ENCODE measurements at places on chromosomes 16 and 17. TPM values are rescaled to one million over a fixed set of nuclear protein-coding genes. Genes with fewer than 3 reads are reported as not detected.

- no peaks in the 10 kb centered on the region for H3K4me1 ChIP-seq
- no peaks in the 10 kb centered on the region for H3K27me3 ChIP-seq
- no peak for DNase-seq
- peaks cover 58% of the 10 kb centered on the region for H3K36me3 ChIP-seq
Observed at GRCh38 chr17:19327031-19327783, 35.3 kb downstream of the B9D1 start.

- H3K36me3 ChIP-seq = peaks cover 100% of the 10 kb centered on the region
- no peaks in the 10 kb centered on the region for H3K4me1 ChIP-seq
- H3K27me3 ChIP-seq = no peaks in the 10 kb centered on the region
- no peak overlapping the region for H3K27ac ChIP-seq
Observed at GRCh38 chr16:4442371-4442770, 16.7 kb downstream of the DNAJA3 start.

DNA sequence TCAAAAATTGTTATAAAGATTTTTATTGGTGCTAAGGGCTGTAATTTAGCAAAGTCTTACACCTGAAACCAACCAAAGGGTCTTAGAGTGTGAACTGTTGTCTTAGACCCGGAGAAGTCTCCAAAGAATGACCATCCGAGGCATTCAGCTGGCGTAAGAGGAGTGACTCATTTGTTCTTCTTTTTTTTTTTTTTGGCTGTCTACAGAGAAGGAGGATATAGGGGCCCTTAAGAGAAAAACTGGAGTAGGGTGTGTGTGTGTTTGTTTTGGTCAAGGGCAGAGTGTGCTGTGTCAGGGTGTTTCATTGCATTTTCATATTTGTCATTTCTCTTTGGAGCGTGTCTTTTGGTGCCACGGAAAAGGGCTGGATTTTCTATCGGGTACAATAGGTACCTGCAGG, 508.0 kb downstream of the WWOX start:
- H3K27me3 ChIP-seq = no peaks in the 10 kb centered on the region
- H3K4me3 ChIP-seq = no peak overlapping the region
- peaks cover 37% of the 10 kb centered on the region for H3K4me1 ChIP-seq

DNA sequence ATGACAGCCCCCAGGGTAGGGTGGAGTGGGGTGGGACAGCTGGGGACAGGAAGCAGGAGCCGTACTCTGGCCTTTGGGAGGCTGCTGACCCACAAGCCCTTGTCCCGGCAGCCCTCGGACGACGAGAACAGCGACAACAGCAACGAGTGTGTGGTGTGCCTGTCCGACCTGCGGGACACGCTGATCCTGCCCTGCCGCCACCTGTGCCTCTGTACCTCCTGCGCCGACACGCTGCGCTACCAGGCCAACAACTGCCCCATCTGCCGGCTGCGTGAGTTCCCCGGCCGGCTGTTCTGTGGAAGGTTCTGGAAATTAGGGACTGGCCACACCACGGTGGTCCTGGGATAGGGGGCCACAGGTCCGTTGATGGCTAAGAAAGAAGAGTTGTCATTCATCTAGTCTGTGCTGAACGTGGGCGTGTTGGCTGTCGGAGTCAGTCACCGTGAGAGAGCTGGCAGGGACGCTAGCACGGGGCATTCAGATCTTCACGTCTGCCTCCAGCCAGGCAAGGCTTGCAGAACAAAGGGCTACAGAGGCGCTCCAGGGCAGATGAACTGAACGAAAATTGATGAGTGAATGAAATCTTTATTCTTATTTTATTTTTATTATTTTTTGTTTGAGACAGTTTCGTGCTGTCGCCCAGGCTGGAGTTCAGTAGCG, 19.8 kb upstream of the NUDT16L1 start:
- H3K4me1 ChIP-seq = peaks cover 5% of the 10 kb centered on the region
- DNase-seq = no peak
- no peak overlapping the region for H3K4me3 ChIP-seq
- H3K36me3 ChIP-seq = peaks cover 97% of the 10 kb centered on the region

QRICH2 gene
- total RNA-seq = 1.7 TPM

CLCN7 gene
- total RNA-seq = 99.8 TPM

- H3K4me3 ChIP-seq = peak overlapping the region; percentile 30
- H3K4me1 ChIP-seq = peaks cover 14% of the 10 kb centered on the region
Observed at GRCh38 chr16:12089492-12090150, 113.1 kb downstream of the SNX29 start.

DNA sequence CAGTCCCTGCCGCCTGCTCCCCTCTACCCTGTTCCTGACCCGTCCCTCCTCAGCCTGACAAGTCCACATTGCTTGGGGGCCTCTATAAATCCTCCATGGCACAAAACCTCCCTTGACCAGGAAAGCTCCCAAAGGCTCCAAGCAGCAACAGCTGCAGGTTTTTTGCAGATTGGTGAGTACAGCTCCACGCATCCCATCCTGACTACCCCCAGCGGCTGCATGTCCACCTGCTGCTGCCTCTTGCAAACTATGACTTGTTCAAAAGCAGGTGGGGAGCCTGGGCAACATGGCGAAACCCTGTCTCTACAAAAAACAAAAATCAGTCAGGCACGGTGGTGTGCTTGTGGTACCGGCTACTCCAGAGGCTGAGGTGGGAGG, 122.8 kb downstream of the ANKRD11 start:
- peaks cover 68% of the 10 kb centered on the region for H3K4me1 ChIP-seq
- no peak overlapping the region for H3K27ac ChIP-seq
- no peak overlapping the region for H3K4me3 ChIP-seq
- no peak for DNase-seq

DNA sequence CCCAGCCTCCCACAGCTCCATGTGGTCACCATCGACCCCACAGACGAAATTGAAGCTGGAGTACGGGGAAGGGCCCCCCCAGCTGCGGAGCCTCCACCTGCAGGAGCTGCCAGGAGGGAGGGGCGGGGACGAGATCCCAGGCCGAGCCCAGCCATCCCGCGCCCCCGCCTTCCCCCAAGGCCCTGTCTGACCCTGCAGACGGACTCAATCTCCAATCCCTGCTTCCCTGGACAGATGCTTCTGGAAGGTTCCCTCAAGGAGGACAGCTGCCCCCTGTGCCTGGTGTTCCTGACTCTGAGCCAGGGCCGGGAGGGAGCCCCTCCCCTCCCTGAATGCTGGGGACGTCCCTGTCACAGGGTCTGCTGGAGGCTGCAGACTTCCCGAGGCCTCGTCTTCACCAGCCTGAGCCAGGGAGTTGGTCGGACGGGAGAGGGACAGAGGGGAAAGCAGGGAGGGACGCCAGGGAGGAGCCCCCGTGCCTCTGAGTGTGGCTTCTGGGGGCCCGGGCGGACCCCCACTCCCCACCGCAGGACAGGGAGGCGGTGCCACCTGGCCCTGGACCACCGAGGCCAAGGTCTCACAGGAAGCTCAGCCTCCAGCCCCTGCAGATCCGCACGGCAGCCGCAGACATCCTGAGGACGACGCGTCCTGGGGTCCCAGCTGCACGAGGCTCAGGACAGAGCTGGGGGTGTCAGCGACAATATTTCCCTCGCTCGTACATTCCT, 21.3 kb upstream of the C1QTNF8 start:
- no peaks in the 10 kb centered on the region for H3K27me3 ChIP-seq
- H3K4me1 ChIP-seq = no peaks in the 10 kb centered on the region

- peaks cover 22% of the 10 kb centered on the region for H3K4me1 ChIP-seq
- no peaks in the 10 kb centered on the region for H3K27me3 ChIP-seq
- no peak overlapping the region for H3K27ac ChIP-seq
- H3K4me3 ChIP-seq = no peak overlapping the region
- H3K36me3 ChIP-seq = peaks cover 25% of the 10 kb centered on the region
Observed at GRCh38 chr16:8888951-8889892, 7.1 kb downstream of the LITAFD start.

DNA sequence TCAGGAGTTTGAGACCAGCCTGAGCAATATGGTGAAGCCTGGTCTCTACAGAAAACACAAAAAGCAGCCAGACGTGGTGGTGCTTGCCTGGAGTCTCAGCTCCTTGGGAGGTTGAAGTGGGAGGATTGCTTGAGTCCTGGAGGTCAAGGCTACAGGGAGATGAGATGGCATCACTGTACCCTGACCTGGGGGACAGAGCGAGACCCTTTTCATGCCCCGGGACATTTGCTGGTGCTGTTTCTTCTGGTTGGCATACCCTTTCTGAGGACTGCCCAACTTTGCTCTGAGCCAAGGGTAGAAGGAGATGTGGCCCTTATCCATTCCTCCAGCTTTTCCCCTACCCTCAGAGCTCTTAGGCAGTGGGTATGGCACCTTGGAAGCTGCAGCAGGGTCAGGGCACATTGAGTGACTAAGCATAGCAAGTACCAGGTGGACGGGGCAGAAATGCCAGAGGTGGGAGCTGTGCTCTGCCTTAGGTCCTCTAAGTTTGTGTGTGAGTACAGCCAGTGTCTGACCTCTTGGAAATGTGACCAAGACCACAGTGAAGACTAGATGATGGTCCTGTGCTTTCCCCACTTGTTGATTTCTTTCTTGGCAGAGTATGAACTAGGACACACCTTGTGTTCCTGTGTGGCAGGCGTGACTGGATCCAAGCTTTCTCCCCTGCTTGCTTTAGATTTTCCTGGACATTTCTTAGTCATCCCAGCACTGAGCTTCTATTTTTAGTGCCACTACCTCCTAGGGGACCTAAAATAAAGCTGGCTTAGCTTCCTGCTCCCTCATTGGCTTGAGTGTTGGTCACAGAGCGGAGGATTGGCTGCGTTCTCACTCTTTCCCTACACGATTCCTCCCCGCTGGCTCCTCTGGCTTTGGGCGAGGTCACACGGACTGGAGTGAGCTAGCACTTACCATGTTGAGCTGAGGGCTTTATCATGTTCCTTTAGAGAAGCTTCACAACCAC, 9.9 kb upstream of the EDC4 start:
- H3K36me3 ChIP-seq = peaks cover 17% of the 10 kb centered on the region
- H3K27ac ChIP-seq = peak overlapping the region; percentile 86
- H3K4me3 ChIP-seq = no peak overlapping the region
- H3K27me3 ChIP-seq = no peaks in the 10 kb centered on the region
- DNase-seq = no peak
- H3K4me1 ChIP-seq = peaks cover 66% of the 10 kb centered on the region

GRCh38 chr16:56513972-56514371, 5.9 kb downstream of the BBS2 start:
- no peak overlapping the region for H3K4me3 ChIP-seq
- H3K4me1 ChIP-seq = peaks cover 37% of the 10 kb centered on the region
- no peaks in the 10 kb centered on the region for H3K27me3 ChIP-seq

DNA sequence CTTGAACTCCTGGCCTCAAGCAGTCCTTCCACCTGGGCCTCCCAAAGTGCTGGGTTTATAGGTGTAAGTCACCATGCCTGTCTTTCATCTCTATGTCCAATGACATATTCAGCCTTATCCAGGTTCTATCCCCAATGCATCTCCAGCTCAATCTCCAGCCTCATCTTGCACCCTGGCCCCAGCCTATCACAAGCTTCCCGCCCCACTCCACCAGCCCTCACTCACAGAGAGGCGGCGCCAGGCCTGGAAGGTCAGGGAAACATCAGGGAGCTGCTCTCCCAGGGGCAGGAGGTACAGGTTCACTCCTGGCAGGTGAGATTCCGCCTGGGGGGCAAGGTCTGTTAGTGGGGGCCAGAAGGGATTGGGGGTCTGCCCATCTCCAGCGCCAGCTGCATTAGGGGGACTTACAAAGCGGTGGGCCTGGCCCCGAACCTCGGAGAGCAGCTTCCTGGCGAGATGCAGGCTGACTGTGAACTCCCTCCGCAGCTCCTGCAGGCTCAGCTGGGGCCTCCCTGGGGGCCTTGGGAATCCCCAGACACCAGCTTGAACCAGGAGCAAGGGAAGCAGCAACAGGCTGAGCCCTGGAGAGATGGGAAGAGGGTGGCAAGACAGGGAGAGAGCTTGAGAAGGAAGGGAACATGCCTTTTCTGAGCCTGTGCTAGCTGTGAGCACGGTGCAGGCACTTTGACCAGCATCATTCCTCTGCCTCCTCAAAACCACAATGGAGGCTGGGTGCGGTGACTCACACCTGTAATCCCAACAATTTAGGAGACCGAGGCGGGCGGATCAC, 3.0 kb downstream of the IL27 start:
- H3K27me3 ChIP-seq = peaks cover 5% of the 10 kb centered on the region
- no peak overlapping the region for H3K4me3 ChIP-seq
- H3K36me3 ChIP-seq = no peaks in the 10 kb centered on the region
- H3K27ac ChIP-seq = no peak overlapping the region
- H3K4me1 ChIP-seq = no peaks in the 10 kb centered on the region

- H3K4me3 ChIP-seq = no peak overlapping the region
- no peaks in the 10 kb centered on the region for H3K36me3 ChIP-seq
- no peak for DNase-seq
- H3K27ac ChIP-seq = no peak overlapping the region
Observed at GRCh38 chr17:43987131-43988021, 17.0 kb upstream of the NAGS start.

GRCh38 chr16:59535298-59535697, 801.2 kb upstream of the GOT2 start:
- no peak for DNase-seq
- peaks cover 21% of the 10 kb centered on the region for H3K4me1 ChIP-seq
- no peak overlapping the region for H3K4me3 ChIP-seq

CCL17 gene
- total RNA-seq = not detected

RASL10B gene
- 17.9 TPM for total RNA-seq

STAT5A gene
- total RNA-seq = 42.4 TPM

GRCh38 chr17:80786470-80786869, 205.2 kb upstream of the CHMP6 start:
- no peak overlapping the region for H3K4me3 ChIP-seq
- H3K27me3 ChIP-seq = no peaks in the 10 kb centered on the region
- H3K4me1 ChIP-seq = peaks cover 64% of the 10 kb centered on the region
- no peaks in the 10 kb centered on the region for H3K36me3 ChIP-seq
- no peak overlapping the region for H3K27ac ChIP-seq
- DNase-seq = no peak

DNA sequence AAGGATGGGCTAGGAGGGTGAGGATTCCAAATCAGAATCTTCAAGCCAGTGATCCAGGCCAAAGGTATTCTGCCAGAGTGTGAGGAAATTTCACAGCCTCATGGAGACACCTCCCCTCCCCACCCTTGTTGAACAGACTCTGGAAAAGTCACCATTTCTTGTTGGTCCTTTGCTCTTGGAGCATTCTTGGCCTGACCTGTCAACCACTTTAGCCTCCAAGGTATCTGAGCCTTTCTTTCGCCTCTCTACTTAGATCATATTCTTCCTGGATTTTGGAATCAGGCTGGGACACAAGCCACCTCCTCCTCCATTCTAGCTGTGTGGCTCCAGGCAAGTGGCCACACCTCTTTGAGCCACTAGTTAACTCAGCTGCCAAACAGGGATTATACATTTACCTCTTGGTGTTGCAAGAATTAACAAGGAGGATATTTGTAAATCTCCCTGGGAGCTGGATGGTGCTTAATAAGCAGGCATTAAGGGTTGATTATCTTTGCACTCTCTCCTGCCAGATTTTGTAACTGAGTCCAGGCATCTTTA, 193.5 kb downstream of the WWOX start:
- H3K27ac ChIP-seq = no peak overlapping the region
- no peaks in the 10 kb centered on the region for H3K4me1 ChIP-seq
- H3K36me3 ChIP-seq = no peaks in the 10 kb centered on the region
